ENCODE measurements at places on chromosomes 3 and 15. TPM values are rescaled to one million over a fixed set of nuclear protein-coding genes. Genes with fewer than 3 reads are reported as not detected.

The GMPPB gene
- polyA plus RNA-seq: 12.8 TPM

- no peak for DNase-seq
Measured at GRCh38 chr3:127033786-127034185, 50.9 kb downstream of the PLXNA1 start.

The STX19 gene
- 0.31 TPM for polyA plus RNA-seq

- DNase-seq: no peak
Measured at GRCh38 chr3:109702252-109702651, 364.9 kb upstream of the DPPA4 start.

The TMOD2 gene
- 4.0 TPM for polyA plus RNA-seq

DNA sequence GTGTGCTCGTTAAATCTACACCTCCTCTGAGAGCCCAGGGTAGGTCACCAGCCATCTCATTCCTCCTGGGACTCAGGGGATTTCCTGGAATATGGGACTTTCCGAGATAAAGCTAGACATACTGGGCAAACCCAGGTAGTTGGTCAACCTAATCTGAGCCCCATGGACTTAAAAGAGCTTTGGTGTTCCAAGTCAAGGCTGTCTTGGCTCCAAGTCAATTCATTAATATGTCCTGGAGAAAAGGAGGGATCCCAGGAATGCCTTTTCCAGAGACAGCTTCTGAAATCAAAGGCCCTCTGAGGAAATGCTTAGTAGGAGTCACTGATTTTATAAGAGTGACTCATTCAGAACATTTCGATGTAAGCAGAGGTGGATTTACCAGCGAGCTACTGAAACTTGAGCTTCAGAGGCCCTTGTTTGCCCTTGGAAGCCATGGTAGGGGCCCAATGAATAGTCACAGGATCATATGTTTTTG, 137.3 kb upstream of the UBE2E1 start:
- DNase-seq: no peak

DNA sequence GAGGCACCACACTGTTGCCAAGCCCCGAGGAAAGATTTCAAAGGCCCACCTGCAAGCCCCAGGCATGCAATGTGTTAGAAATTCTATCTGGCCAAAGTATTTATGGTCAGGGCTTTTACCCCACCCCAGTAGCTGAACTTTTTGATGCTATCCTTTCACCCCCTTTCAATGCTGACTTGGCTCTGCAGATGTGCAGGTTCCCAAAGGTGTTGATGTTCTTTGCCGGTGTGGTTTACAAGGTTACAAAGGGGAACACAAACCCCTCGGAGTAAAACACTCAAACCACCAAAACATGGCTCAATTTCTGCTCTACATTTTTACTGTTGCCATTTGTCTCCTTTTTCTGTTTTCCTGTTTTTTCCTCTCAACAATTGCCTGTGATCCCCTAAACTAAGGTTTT, 145.4 kb upstream of the BNIP2 start:
- no peak for DNase-seq

GRCh38 chr3:64047787-64048186, 24.5 kb upstream of the PSMD6 start:
- no peak for DNase-seq

- DNase-seq: no peak
Measured at GRCh38 chr15:62021991-62022600, 38.2 kb downstream of the VPS13C start.

GRCh38 chr15:40038275-40038637, 725 bp downstream of the SRP14 start:
- DNase-seq: no peak
